Vagina (tissue), 2 donors: ENCODE measurements at places on chromosomes 4 and X. TPM values are rescaled to one million over a fixed set of nuclear protein-coding genes. Genes with fewer than 3 reads are reported as not detected.

DNA sequence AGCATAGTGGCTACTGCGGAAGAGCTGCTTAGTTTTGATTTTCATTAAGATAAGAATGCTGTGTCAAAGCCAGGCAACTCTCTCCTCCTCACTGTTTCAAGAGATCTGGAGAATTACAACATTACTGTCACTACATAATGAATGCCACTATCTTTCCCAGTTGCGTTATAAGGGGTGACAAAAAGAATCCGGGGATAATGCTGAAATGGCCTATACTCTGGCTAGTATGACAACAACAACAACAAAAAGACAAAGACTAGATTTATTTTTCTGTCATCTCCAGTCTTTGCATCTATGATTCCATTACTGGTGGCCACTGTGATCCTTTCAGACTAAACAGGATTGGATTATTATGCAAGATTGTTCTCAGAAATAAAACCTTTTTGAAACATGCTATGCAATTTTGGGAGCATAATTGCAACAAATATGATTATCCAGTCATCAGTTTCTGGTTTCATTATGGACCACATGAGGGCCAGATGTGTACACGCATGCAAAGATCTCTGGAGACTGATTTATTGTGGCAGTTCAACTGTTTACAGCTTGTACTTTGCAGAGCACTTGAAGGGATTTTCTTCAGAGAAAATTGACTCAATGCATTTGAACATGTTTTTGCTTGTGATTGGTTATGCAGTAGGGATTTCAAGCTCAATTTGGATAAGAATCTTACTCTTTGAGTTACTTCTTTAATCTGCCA lies 31.1 kb upstream of the SPANXB1 start:
- no peak for DNase-seq

CT83 gene
- not detected for total RNA-seq

DNA sequence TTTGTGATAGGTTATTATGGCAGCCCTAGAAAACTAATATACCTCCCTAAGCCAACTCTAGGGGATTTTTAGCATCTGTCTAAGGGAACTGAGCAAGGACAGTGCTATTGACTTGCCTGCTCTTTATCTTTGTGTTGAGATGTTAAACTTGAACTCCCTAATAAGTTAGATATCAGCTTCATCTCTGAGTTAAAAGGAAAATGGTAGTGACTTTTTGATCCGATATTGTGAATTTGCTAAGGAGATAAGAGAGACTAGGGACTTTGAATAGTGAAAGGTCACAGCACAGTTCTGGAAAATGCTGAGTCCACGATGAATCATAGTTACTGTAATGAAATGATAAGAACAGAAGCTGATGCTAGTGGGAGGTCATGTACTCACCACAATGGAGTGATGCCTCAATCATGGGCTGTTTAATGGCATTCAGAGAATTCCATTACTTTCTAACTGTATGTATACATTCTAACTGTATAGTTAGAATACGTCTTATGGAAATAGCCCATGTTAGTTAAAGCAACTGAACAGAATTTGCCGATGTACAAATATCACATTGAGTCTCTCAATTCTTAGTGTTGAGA lies 147.2 kb downstream of the GLRA3 start:
- no peak for DNase-seq

- no peak for DNase-seq
Observed at GRCh38 chr4:1403177-1403583, 3.1 kb downstream of the NKX1-1 start.

TLR2 gene
- 14.5 TPM for total RNA-seq
